ENCODE measurements at places on chromosomes 7 and 10.

DNA sequence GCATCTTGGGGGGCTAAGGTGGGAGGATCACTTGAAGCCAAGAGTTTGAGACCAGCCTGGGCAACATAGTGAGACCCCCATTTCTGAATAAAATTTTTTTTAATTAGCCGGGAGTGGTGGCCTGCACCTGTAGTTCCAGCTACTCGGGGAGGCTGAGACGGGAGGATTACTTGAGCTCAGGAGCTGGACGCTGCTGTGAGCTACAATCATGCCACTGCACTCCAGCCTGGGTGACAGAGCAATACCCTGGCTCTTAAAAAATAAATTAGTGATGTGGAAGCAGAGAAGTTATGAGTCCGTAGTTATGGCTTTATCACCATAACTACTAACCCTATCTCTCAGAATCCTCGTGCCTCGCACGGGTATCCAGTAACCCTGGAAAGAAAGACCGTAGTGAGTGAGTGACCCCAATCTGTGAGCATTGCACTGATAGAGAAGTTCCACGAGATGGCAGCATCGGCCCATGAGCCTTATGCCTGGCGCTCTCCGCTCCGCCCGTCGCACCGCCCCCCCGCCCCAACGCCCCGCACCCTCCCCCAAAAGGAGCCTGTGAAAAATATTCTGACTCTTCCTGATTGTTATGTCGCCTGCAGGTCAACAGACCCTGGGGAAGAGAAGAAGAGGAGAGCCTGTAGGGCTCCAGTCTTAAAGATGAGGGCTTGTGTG, 4.9 kb upstream of the SLC29A3 start:
- DNase-seq: peak; percentile 47

DNA sequence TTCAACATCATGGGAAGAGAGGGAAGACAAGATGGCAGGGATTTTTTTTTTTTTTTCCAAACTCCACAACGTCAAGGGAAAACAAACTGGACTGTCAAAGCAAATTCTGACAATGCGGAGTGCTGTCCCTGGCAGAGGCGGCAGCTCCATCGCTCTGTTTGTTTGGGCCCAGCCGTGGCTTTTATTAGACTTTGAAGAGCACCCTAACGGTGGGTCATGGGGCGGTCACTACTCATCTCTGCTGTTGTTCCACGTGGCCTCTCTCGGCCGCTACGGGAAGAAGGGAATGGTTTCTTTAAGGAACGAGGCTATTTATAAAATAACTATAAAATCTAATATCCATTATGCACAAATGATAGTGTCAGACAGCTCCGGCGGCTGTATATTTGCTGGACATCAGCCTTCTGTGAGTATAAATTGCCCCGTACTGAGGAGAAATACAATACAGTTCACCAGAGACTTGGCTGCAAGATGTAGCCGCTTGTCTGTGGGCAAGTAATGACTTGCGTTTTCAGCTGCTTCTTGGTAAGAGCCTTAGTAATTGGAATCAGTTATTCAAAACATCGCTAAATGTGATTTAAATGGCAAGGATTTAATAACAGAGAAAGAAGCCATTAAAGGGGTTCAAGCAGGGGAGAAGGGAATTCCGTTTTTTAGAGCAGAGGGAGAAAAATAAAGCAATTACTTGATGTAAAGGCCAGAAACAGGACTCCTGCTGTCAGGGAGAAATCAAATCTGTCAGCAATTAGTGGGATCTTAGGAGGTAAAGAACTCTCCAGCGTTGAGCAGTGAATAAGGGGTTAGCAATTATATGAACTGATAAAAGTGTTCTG, 61.7 kb upstream of the RAB11FIP2 start:
- no peak for DNase-seq

DNA sequence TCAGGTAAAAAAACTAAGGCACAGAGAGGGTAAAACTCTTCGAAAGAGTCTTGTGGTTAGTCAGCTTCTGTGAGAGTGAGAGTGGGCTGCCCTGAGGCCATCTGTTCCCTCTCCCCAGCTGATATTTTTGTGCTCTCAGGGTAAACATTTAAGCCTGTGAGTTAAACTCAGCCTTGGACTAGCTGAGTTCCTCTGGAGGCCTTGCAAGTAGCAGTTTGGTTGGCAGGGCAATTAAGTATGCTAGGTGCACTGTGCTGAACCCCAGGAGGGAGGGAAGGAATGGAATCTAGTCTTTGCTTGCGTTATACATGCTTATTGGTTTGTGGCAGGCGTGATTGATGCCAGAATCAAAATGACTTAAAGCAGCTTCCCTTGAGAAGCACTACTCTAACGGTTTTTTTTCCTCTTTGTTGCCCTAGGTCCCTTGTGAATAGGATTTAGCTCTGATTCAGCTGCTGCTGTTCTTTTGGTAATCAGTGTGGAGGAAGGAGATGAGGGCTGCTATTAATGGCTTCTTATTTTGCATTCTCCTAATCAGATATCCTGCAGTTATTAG, 140.2 kb downstream of the AUTS2 start:
- DNase-seq: no peak

GRCh38 chr7:28581351-28581750, 169.0 kb downstream of the CREB5 start:
- no peak for DNase-seq

- no peak for DNase-seq
Measured at GRCh38 chr7:150311146-150311545, 12.0 kb upstream of the LRRC61 start.

DNA sequence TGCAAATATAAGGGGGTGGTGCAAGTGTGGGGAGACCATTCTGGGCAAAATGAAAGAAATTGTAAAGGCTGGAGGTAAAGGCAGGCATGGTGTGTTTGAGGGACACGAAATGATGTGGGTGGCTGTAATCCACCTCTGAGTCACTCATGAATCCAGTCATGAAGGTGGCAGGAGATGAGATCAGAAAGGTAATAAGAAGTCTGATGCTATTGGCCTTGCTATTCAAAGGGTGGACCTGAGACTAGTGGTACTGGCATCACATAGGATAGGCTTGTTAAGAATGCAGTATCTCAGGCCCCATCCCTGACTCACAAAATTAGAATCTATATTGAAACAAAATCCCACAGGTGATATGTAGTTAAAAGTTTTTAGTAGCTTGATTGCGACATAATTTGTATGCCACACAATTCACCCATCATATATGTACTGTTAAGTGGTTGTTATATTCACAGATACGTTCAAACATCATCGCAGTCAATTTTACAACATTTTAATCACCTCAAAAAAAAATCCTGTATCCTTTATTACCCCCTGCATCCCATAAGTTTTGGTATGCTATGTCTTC, 85.6 kb downstream of the ST8SIA6 start:
- no peak for DNase-seq

GRCh38 chr10:52900593-52900992, 128.0 kb upstream of the MBL2 start:
- no peak for DNase-seq

GRCh38 chr10:131419797-131420196, 108.3 kb upstream of the TCERG1L start:
- DNase-seq: no peak

GRCh38 chr10:111203615-111204014, 126.8 kb downstream of the ADRA2A start:
- no peak for DNase-seq

All from stimulated activated CD4-positive, alpha-beta T cell treated with anti-CD3 and anti-CD28 coated beads, Interleukin-2, amount 100 ng/mL, for 48 hours (primary cell).